Hematopoietic multipotent progenitor cell treated with erythropoietin and hydrocortisone succinate and interleukin-3 and kit ligand, for 4 days (in vitro differentiated cells): ENCODE measurements at places on chromosomes 12 and 14.
A peak's percentile ranks its signal among the peaks of the same experiment; 100 is the strongest.

- DNase-seq: no peak
These were observed 65.1 kb downstream of the FBXW8 start for GRCh38 chr12:116975779-116976393.

DNA sequence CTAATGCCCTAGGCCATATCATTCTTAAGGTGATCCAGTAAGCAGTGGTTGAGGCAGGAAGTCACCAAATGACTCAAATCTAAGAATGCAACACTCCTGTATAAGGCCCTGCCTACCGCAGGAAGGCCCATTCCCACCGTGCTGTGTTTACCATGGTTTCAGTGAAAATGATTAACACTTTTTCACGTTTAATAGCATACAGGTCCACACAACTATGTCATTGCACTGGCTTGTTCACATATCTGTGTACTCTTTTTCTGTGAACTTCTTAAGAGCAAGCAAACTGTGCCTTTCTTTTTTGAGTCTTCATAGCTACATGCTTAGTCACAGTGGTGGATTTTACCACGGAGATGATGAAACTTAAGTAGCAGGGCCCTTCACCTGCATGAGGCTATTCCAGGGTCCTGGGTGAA is 214.9 kb downstream of the CNTN1 start:
- peak; percentile 22 for DNase-seq

DNA sequence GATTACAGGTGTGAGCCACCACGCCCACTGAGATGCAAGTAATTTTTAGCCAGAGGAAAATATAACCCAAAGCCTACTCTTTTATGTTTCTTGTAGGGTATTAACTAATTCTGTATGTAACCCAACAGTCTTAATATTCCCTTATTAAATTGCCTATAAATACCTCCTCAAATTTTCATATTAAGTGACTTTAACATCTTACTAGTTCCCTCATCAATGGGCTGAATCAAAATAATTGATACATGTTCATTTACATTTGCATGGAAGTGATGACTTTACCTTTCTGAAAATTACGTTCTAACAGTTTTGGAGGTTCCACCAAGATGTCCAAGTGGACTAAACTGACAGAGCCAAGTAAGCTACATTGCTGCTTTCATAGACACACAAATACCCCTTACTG is 3.1 kb downstream of the SOS2 start:
- DNase-seq: no peak

GRCh38 chr12:7116916-7117315 is 7.9 kb upstream of the C1RL start:
- no peak for DNase-seq
